ENCODE measurements at places on chromosomes 6 and 20. TPM values are rescaled to one million over a fixed set of nuclear protein-coding genes. Genes with fewer than 3 reads are reported as not detected.

The IMPG1 gene
- total RNA-seq = not detected

The RNF39 gene
- not detected for total RNA-seq

The GLP1R gene
- not detected for total RNA-seq

The TULP4 gene
- total RNA-seq = 31.2 TPM

The MUC21 gene
- not detected for total RNA-seq

DNA sequence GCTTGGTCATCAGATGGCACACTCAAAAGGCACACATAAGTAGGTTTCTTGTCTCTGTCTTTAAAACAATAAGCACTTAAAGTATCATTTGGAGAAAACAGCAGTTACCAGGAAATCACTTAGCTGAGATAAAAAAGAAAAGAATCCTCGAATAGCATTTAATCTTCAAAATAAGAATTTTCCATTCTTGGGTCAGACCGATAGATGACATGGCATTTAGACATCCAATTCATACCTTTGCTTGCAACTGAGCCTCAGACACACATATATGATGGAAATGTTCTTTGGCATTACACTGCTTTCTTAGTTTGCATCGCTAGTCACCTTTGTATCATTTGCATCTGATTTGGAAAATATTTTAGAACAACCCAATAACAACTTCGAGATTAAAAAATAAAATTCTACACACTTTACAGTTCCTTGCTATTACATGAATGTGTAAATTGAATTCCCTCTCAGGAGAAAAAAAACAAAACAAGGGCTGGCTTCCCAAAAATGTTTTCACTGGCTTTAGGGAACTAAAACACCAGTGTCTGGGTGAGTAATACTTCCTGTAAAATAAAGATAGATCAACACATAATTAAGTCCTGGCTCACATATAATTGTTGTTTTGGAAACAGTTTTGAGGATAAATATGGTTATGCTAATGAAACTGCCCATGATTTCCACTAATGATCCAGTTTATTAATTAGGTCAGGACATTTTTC is 1.3 kb upstream of the RNF217 start:
- no peak for ATAC-seq

GRCh38 chr20:10568032-10568431 is 105.8 kb downstream of the JAG1 start:
- ATAC-seq = no peak
